8988T (cell line): ENCODE measurements at places on chromosomes 11 and 22.

DNA sequence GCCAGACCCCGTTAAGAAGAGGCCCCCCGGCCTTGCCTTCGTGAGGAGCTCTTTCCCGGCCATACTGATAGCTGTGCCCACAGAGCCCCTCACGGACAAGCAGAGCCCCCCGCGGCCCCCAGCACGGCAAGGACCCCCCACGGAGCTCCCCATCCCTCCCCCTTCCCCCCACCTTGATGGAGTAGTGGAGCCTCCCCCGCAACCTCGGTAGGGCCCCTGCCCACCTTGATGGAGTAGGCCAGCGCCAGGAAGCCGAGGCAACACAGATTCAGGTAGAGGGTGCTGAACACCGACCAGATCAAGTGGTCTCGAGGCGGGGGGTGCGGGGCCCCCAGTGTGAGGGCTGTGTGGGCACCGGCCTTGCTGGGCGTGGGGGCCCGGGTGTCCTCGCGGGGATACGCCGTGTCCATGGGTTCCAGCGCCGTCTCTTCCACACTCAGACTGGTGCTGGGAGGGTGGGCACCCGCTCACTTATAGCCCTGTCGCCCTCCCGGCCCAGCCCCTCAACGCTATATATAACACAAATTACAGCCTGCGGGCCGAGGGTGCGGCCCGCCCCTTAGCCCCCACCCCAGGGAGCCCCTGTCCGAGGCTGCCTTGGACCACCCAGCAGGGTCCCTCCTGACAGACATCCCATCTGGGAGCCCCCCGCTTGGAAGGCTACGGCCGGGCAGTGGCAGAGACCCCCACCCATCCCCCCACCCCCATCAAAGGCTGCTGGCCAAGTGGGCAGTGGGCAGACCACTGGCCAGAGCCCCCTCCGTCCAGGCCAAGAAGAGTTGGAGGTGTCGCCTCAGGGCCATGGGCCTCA, at the start of gene IFITM5:
Gene IFITM5 (minus strand): TSS at position 446 of the 811 bp plus-strand sequence. CDS start 36 bp downstream, at position 410.
- DNase-seq = no peak

GRCh38 chr11:14519597-14519916, 629 bp downstream of the PSMA1 start:
- DNase-seq = no peak

DNA sequence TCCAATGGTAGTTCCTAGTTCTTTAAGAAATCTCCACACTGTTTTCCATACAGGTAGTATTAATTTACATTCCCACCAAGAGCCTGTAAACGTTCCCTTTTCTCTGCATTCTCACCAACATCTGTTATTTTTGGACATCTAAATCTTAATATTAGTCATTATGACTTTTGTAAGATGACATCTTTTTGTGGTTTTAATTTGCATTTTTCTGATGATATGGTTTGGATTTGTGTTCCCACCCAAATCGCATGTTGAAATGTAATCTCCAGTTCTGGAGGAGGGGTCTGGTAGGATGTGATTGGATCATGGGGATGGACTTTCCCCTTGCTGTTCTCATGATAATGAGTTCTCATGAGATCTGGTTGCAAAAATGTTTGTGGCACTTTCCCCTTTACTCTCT, 89.0 kb downstream of the MUC15 start:
- no peak for DNase-seq

DNA sequence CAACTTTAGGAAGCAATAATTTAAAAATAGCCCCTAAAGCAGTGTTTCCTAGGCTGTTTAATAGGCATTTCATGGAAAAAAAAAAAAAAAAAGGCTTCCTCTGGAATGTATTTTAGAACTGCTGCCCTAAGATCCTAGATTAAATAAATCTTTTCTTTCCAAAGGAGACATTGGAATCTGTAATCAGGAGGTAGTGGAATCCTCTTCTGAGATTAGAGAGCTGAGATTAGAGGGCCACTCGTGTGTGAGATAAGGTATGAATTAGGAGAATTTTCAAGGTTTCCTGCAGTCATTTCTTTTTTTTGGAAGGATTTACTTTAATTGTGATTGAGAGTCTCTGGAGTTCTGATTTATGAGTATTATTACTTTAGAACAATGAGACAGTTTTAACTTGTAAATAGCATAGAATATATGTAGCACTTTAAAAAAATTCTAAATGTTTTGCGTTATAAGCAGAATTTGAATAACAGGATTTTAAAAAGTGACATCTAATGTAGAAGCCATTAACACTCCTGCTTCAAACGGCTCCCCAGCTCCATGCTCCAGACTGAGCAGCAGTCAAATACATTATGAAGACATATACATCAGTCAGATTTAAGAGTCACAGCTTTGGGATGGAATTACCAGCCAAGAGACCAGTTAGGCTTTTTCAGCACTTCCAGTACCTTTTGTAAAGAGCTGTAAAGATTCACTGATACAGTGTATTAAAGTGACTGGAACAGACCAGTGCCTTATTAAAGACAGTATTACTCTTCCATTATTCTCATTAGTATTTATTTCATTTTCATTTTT, 5.0 kb downstream of the EED start:
- DNase-seq = no peak

- DNase-seq = no peak
Observed at GRCh38 chr11:97414801-97415200, 1025.0 kb downstream of the JRKL start.

DNA sequence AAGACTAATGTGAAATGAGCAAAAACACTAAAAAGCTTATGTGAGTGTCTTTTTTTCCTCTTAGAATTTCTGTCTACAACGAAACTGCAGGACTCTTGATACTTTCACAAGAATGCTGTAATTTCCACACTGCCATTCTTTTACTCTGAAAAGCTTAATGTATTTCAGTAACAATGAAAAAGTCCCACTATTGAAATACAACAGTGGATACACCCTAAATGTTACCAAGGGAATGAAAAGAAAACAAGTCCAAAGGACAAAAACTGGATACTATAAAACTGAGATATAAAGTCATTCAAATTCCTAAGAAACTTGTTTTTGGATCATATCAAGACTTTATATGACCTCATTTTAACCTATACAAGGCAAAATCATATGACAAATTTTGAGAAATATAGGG, 77.4 kb downstream of the SOX6 start:
- no peak for DNase-seq

GRCh38 chr22:45240104-45240809, 437 bp downstream of the KIAA0930 start:
- DNase-seq = peak; percentile 55

GRCh38 chr11:77854838-77855237, 33.9 kb downstream of the AAMDC start:
- no peak for DNase-seq

- DNase-seq = no peak
Observed at GRCh38 chr11:102453302-102453695, 734 bp upstream of the TMEM123 start.

GRCh38 chr11:122816761-122817520, 21.4 kb upstream of the CRTAM start:
- DNase-seq = no peak

- no peak for DNase-seq
Observed at GRCh38 chr11:45304111-45304991, 18.2 kb upstream of the SYT13 start.

- no peak for DNase-seq
Observed at GRCh38 chr11:111523343-111523742, 8.8 kb downstream of the HOATZ start.

DNA sequence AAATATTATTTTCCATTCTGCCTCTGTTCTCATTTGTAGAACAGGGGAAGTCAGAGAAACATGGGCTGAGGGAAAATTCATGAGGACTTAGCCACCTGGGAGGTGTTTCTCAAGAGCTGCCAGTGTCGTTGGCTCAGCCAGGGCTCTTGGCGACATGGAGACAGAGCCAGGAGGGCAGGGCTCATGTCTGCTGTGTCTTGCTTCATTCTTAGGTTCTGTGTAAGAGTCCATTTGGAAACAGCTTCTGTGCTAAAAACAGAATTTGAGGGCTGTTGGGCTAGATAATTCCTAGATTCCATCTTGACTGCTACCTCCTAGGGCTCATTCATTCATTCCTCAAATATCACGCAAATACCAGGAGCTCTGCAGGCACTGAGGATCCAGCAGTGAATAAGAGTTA, 15.1 kb upstream of the MRGPRX2 start:
- no peak for DNase-seq

DNA sequence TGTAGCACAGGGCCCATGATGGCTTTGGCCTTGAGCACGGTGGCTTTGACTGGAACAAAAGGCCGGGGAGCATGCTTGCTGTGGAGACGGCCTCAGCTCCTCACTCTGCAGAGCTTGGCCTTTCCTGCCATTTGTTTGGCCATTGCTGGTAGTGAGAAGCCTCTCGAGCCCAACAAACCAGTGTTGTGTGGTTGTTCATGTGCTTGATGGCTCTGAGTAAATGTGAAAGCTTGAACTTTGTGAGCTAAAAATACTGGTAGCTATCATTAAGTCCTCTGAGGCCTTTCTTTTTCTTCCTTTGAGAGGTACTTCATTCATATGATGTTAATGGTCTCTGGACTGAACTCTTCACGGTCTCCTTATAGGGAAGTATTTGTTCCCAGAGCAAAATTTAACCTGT, 39.6 kb downstream of the NAT10 start:
- no peak for DNase-seq

- no peak for DNase-seq
Observed at GRCh38 chr11:129224538-129224937, 32.4 kb upstream of the ARHGAP32 start.

DNA sequence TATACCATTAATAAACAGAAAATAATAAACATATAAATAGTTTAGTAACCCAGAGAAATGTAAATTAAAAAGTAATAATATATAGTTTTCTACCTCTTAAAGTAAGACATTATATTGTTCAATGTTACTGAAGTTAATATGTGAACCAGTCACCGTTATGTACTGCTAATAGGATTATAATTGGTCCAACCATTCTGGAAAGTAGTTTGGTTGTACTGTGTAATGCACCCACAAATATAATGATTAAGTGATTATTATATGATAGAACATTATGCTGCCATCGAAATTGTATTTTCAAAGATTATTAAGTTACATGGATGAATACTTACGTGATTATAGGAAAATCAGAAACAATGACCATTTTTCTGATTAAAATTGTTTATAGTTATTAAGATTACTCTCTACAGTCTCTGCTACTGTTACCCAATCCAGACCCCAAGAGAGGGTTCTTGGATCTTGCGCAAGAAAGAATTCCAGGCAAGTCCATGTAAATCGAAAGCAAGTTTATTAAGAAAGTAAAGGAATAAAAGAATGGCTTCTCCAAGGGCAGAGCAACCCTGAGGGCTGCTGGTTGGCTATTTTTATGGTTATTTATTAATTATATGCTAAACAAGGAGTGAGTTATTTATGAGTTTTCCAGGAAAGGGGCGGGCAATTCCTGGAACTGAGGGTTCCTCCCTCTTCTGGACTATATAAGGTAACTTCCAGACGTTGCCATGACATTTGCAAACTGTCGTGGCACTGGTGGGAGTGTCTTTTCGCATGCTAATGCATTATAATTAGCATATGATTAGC, 50.1 kb downstream of the ACER3 start:
- no peak for DNase-seq

DNA sequence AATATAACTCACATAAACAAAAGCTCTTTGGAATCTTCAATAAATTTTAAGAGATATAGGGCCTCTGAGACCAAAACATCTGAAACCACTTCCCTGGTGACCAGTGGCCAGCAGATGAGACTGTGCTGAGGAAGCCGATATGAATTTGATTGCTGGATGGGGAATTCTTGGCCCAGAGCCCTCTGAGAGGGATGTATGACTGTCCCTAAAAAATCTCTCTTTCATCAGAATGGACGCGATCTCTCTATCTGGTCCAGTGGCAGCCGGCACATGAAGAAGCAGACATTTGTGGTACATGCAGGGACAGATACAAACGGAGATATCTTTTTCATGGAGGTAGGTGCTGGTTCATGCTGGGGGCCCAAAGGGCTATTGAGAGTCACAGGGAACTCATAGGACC, 37.5 kb downstream of the MYBPC3 start:
- DNase-seq = no peak

GRCh38 chr22:43969021-43969878, 14.0 kb downstream of the SAMM50 start:
- no peak for DNase-seq

- DNase-seq = no peak
Observed at GRCh38 chr11:130830566-130830965, 85.7 kb downstream of the SNX19 start.

GRCh38 chr11:79294845-79295731, 145.7 kb downstream of the TENM4 start:
- DNase-seq = no peak

DNA sequence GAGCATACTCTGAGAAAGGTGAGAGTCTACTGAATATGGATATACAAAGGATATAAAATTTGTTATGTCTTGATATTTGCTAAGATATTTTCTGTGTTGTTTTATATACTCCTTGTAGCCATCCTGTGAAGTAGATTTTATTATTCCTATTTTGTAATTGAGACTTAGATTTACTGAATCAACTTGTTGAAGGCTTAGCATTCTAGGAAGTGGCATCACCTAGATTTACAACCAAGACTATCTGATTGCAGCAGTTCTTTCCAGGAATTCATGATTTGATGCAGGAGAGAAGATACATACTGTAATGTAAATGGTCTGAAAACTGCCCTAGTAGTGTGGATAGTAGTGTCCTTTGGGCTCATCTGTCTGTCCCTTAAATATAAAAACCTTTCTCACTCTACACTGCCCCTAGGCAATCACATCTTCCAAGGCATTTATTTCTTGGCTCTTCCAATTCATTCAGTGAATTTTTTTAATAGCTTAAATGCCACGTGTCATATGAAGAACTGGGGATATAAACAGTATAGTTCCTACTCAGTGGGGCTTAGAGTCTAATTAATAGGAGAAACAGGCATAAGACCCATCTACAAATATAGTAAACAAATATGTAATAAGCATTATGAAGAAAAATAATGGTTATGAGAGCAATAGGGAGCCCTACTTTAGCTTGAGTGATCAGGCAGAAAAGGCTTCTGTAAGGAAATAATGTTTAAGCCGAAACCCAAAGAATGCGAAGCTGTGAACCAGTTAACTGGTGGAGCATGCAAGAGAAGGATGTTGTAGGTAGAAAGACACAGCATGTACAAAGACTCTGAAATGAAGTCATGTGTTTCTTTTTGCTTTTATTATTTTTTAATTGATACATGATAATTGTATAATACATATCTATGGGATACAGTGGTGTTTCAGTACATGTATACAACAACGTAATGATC, 13.6 kb downstream of the IPO7 start:
- no peak for DNase-seq

DNA sequence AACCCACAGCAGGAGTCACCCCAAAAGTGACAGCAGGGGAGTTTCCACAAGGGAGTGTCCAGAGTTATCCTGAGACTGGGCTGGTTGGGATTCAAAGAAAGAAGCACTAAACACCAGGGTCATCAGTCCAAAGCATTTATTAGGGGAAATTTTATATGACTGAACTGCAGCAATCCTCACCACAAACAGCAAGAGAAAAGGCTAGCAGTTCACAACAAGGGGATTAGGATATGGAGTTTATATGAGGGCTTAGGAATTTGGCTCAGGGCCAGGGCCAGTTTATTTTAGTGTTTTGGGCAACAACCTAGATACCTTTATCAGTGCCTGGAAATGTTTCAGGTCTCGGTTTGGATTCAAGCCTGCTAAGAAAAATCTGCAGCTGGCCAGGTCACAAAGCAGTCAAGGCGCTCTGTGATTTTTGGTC, 4.6 kb upstream of the TMEM126A start:
- no peak for DNase-seq

GRCh38 chr11:134045799-134046635, 22.9 kb upstream of the JAM3 start:
- peak; percentile 61 for DNase-seq

GRCh38 chr11:86492370-86493010, 117.8 kb downstream of the CCDC81 start:
- DNase-seq = no peak

- no peak for DNase-seq
Observed at GRCh38 chr11:9251311-9251710, 13.8 kb downstream of the DENND5A start.
